ENCODE measurements at places on chromosomes 13 and 19. TPM values are rescaled to one million over a fixed set of nuclear protein-coding genes. Genes with fewer than 3 reads are reported as not detected.

GTPBP3 gene
- 21.2 TPM for total RNA-seq

F10 gene
- total RNA-seq, result not detected

CABP5 gene
- not detected for total RNA-seq

MZT1 gene
- total RNA-seq, result 8.7 TPM

ZNF154 gene
- not detected for total RNA-seq

ZNF628 gene
- total RNA-seq, result 7.2 TPM

ZIM2 gene
- not detected for total RNA-seq

PABPC3 gene
- total RNA-seq, result 0.11 TPM
